ENCODE measurements at places on chromosomes 3 and 15.

GRCh38 chr3:23256741-23257435, 53.8 kb downstream of the UBE2E2 start:
- DNase-seq, result no peak

GRCh38 chr3:161913786-161914389, 417.3 kb downstream of the OTOL1 start:
- DNase-seq, result no peak

- no peak for DNase-seq
Observed at GRCh38 chr3:170360466-170360865, 3.0 kb downstream of the SKIL start.

- no peak for DNase-seq
Observed at GRCh38 chr3:69400683-69401082, 14.8 kb upstream of the FRMD4B start.

- no peak for DNase-seq
Observed at GRCh38 chr15:99983171-99983885, 250.1 kb upstream of the LYSMD4 start.

- no peak for DNase-seq
Observed at GRCh38 chr15:57320631-57321220, 55.6 kb upstream of the CGNL1 start.

DNA sequence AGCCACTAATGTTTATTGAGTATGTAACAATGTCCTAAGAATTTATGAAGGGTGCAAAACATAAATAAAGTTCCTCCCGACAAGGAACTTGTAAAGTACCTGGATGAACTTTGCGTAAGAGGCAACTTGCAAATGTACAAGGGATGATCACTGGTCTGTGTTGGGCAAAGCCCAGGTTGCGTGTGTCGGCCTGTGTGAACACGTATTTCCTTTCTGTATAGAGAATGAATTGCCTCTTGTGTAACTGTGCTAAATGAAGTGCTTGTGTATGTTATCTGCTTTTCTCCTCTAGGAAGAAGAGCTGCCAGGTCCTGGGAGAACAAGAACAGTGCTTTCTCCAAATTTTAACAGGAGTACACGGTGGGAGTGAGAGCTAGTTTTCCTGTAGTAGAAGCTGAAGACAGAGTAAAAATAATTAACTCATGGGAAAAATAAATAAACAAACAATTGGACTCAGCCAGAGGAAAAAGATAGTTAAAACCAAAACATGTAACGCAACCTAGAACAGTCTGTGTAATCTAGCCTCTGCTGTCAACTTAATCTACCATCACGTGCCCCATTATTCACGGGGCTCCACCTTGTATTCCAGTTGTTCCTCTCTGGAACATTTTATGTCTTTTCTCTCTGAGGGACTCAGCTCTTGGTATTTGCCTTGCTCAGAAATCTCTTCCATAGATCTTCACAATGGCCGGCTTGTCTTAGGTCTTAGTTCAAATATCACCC, 83.7 kb upstream of the RASGRP1 start:
- no peak for DNase-seq

GRCh38 chr3:23259515-23259914, 56.4 kb downstream of the UBE2E2 start:
- no peak for DNase-seq

GRCh38 chr3:105377716-105378115, 11.0 kb downstream of the ALCAM start:
- no peak for DNase-seq

- DNase-seq, result no peak
Observed at GRCh38 chr3:60810881-60811280, 440.4 kb downstream of the FHIT start.
